ENCODE measurements at places on chromosomes 3 and 15. TPM values are rescaled to one million over a fixed set of nuclear protein-coding genes. Genes with fewer than 3 reads are reported as not detected.

The SMC4 gene
- total RNA-seq, result 39.2 TPM

The NPAP1 gene
- total RNA-seq, result not detected

The GNAT1 gene
- not detected for total RNA-seq

The CERS3 gene
- total RNA-seq, result not detected

The NUDT16 gene
- total RNA-seq, result 13.1 TPM

The CAMKV gene
- total RNA-seq, result not detected

The POPDC2 gene
- total RNA-seq, result 1.0 TPM

The SPINK8 gene
- not detected for total RNA-seq
